ENCODE measurements at places on chromosomes 7 and 10.

GRCh38 chr7:150322114-150322832 is 882 bp upstream of the LRRC61 start:
- no peak for DNase-seq

DNA sequence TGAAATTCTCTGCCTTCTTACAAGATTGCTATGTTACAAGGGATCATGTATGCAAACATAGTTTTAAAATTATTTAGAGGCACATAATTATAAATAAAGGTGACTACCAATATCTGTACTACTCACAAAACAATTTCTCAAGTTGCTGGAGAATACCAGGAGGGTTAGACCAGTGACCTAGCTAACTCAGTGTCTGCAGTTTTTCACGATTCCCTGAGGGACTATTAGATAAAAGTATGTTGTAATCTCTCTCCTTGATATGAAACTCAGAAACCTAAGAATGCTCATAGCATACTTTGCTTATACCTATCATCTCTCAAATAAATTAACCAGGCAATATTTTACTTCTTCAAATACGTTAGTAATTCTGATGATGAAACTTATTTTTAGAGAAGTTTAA is 534.0 kb upstream of the ANKRD30A start:
- DNase-seq = no peak

GRCh38 chr10:21100190-21100589 is 203.1 kb upstream of the NEBL start:
- DNase-seq = peak; percentile 11

DNA sequence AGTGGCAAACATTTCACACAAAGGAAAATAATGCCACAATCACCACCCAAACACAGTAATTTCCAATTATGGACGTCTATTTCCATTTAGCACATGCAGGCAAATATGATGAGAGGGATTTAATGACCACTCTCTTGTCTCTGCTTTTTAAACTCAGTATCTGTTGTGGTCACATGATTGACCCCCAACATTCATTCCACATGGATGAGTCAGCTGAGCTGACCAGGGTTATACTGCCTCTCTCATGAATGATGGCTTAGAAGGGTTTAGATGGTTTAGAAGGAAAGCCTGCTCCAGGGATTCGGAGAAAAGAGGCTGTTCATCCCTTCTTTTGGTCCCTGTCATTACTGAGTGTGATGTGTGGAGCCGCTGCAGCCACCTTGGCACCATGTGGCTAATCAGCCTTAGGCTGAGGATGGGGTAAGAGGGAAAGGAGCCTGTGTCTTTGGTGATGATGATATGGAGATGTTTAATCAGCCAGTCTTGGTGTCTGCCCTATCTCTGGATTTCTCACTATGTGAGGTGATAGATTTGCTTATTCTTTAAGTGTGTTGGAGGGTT is 38.2 kb upstream of the JAKMIP3 start:
- no peak for DNase-seq
